Fibroblast of skin of scalp (primary cell): ENCODE measurements at places on chromosomes 6 and 20.

DNA sequence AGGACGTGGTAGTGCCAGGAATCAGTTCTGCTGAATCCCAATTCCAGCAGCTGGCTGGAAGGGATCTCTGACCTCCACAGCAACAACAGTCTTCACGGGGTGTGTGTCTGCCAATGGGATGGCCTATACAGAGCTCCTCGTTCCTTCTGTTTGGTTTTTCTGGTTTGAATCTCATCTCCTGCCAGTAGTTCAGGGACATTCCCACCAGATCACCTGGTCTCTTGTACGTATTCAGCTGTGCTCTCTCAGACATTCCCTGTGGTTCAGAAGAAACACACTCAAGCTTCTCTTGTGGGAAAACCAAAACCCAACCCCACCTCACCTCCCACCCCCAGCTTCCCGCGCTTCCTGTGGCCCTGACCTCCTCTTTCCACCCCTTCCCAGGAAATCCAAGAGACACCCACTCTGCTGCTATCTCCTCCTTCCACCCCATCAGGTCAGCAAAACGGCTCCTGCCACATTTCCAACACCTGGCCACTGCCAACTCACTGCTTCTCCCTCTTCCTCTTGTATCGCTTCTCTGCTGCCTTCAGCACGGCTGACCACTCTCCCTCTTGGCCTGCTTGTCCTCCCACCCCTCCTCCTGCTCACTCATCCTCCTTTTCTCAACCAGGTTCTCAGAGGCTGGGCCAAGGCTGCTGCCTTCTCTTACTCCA is 63.3 kb upstream of the PTGIS start:
- DNase-seq: no peak

GRCh38 chr20:60055740-60056139 is 97.5 kb downstream of the CDH26 start:
- no peak for DNase-seq

- no peak for DNase-seq
These were observed 64.2 kb upstream of the SUPT3H start for GRCh38 chr6:45441851-45442453.

GRCh38 chr6:113707194-113707593 is 150.0 kb upstream of the MARCKS start:
- no peak for DNase-seq

DNA sequence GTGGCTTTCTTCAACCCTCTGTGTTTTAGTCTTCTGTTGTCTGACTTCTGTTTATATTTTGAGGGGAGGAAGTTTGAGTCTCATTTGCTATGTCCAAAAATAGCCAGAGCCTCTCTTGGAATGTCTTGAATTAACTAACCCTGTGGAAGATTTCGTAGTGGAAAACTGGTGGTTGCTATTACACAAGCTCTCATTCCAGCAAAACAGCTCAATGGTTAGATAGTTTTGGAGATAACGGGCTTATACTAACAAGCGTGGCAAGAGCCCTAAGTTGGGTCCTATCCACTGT is 1.6 kb downstream of the CCN2 start:
- peak; percentile 80 for DNase-seq

DNA sequence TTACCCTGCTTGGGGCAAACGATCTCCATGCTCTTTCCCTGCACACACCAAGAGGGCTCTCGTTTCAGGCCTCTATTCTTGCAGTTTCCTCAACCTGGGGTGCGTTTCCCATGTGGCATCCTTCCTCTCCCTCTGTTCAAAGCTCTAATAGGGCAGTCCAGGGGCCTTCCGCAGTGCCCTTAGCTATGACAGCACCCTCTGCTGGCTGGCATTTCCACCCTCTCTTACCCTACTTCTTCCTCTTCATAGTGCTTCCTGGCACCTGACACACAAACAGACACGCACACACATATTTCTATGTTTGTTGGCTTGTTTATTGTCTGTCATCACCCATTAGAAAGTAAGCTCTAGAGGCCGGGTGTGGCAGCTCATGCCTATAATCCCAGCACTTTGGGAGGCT is 294.0 kb downstream of the CLIC5 start:
- DNase-seq: no peak

- DNase-seq: no peak
These were observed 35.9 kb upstream of the STX16 start for GRCh38 chr20:58614984-58615760.

DNA sequence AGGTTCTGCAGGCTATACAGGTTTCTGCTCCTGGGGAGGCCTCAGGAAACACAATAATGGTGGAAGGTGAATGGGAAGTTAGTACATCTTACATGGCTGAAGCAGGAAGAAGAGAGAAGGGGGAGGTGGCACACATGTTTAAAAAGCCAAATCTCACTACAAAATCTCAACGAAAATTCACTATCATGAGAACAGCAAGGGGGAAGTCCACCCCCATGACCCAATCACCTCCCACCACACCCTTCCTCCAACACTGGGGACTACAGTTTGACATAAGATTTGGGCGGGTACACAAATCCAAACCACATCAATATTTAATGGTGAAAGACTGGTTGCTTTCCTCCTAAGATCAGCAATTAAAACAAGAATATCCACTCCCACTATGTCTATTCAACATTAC is 13.8 kb upstream of the POLR1H start:
- no peak for DNase-seq

- DNase-seq: no peak
These were observed 71.4 kb downstream of the ADGB start for GRCh38 chr6:146670161-146670560.

DNA sequence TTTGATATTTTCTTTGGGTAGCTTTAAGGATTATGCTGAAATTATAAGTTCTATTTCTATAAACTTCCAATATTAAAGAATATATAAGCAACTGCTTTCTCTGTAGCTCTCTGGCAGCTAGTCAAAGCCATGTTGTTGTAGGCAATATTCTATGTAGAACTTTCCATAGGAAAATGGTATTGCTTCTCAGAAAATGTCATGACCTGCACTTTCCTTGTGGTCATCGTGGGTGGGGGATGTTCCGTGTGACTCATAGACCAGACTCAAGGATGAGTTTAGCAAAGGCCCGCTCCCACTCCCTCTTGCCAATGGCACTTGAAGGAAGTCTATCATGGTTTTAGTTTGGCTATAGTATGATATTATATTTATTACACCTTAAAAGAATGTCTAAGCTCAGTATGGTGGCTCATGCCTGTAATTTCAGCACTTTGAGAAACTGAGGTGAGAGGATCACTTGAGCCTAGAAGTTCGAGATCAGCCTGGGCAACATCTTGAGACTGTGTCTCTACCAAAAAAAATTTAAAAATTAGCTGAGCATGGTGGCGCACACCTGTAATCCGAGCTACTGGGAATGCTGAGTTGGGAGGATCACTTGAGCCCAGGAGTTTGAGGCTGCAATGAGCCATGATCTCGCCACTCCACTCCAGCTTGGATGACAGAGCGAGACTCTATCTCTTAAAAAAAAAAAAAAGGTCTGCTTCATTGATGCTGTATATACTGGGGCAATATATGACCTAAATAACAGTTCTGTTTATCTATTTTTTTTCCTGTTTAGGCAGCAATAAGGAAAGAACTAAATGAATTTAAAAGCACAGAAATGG is 36.6 kb upstream of the LTV1 start:
- peak; percentile 57 for DNase-seq

DNA sequence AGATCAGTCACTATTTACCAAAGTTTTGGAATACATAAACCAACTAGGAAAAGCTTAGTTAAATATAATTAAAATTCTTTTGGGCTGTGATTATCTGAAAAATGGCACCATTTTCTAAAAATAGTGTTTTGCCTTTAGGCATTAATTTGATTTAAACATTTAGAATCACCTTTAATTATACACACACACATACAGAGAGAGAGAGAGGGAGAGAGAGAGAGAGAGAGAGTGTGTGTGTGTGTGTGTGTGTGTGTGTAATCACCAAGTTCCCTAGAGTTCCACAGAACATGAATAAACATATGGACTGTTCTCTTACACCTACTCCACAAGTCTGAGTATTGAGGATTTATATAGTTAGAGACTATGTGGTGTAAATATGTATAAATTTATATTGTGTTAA is 141.2 kb upstream of the ATXN1 start:
- DNase-seq: no peak

- DNase-seq: no peak
These were observed 153.0 kb downstream of the SLC35B3 start for GRCh38 chr6:8282380-8282779.

DNA sequence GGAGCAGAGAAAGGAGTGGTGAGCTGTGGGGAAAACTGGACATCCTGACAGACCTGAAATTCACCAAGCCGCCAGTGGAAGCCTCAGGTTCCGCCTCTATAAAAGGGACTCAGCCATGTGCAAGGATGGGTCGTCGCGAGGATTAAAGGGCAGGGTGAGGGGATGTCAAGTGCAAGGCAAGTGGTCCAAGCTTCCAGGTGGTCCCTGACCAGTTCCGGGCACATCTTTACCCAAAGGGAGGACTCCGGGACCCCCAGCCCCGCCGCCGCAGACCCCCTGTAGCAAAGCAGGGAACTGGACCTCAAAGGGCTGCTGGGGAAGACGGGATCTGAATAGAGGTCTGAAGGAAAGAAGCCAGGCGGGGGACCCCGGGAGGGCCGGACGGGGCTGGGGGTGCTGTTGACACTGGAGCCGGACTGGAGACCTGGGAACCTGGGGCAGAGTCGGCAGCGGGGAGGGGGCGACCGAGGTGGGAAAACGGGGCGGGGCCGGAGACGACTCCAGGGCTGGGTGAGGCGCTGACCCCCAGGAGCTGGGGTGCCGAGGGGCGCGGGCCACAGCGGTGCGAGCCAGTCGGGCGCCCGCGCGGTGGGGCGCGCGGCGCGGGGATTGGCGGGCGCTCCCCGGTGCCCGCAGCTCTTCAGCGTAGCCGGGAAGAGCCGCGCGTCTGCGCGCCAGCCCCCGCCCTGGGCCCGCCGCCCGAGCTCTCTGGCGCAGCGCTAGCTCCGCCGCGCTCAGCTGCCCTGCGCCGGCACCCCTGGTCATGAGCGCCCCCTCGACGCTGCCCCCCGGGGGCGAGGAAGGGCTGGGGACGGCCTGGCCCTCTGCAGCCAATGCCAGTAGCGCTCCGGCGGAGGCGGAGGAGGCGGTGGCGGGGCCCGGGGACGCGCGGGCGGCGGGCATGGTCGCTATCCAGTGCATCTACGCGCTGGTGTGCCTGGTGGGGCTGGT is at the start of gene SSTR4:
SSTR4 (plus strand) TSS at position 592 of the 951 bp plus-strand sequence; CDS start at position 764, 172 bp downstream.
- no peak for DNase-seq

DNA sequence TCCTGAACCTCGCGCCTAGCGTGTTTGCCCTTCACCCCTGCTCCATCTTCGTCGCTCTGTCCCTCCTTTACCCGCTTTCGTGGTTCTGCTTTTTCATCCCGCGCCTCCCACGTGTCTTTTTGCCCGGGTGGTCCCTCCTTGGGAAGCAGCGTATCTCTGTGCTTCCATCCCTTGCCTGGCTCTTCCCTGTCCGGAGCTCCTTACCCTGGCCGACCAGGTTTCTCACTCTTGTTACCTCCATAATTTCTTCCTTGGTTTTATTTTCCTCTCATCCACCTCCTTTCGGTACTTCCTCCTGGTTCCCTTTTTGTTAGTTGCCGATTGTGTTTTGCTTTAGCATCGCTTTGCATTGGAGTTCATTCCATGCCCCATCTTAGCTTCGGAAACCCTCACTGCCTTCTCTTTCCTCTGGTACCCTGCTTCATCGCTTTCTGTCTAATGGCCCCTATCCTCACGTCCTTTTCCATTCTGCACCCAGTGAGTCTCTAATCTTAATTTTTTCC is 735 bp downstream of the FAM135A start:
- DNase-seq: peak; percentile 6

DNA sequence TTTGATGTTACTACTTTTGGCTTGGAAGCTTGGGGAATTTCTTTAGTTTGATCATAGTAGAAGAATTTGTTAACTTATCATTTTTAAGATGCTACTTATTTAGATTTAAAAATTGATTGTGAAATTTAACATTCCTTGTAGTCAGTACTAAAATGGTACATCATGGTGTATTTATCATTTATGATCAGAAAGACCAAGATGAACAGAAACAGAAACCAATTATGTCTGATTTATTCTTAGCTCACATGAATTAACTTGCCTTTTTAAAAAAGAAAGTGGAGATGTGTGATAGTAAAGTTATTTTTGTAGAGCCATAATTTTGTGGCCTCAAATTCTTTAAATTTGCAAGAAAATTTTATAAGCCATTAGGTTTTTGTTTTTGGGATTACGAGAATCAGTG is 77.6 kb downstream of the LIN28B start:
- no peak for DNase-seq
